ENCODE measurements at places on chromosomes 3 and 15. TPM values are rescaled to one million over a fixed set of nuclear protein-coding genes. Genes with fewer than 3 reads are reported as not detected.

DNA sequence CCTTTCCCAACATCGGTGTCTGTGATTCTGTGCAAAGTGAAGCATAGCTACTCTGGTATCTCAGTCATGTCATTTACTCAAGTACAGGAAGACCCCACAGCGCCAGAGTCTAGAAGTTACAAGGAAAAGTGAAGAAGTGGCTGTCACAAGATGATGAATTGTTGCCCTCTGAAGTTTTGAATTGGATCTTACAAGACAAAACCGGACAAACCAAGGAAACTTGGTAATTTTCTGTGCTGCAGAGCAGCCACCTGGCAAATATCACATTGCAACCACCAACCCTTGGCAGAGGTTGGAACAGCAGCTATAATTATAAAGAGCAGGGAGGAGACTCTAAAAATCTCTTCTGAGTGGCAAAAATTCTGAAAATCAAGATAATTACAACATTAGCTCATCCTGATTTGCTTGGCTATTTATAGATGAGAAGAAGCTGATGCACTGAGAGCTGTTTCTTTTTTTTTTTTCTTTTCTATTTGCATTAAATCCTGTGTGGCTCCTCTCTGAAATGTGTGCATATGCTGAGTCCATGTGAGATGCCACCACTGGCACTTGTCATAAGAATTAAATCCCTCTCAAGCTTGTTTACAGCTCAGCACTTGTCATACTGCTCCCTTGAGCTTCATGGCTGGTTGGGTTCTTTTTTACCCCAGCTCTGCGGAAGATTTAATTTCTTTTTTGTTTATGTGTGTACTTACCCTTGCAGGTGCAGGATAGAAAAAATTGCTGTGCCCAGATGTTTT lies 68.0 kb upstream of the MNS1 start:
- H3K4me3 ChIP-seq: no peak overlapping the region
- H3K4me1 ChIP-seq: no peaks in the 10 kb centered on the region
- no peaks in the 10 kb centered on the region for H3K36me3 ChIP-seq
- no peaks in the 10 kb centered on the region for H3K27me3 ChIP-seq
- DNase-seq: no peak

GRCh38 chr3:124582621-124583395 lies 147.4 kb upstream of the UMPS start:
- H3K4me3 ChIP-seq: no peak overlapping the region
- H3K27me3 ChIP-seq: peaks cover 16% of the 10 kb centered on the region
- DNase-seq: no peak

DNA sequence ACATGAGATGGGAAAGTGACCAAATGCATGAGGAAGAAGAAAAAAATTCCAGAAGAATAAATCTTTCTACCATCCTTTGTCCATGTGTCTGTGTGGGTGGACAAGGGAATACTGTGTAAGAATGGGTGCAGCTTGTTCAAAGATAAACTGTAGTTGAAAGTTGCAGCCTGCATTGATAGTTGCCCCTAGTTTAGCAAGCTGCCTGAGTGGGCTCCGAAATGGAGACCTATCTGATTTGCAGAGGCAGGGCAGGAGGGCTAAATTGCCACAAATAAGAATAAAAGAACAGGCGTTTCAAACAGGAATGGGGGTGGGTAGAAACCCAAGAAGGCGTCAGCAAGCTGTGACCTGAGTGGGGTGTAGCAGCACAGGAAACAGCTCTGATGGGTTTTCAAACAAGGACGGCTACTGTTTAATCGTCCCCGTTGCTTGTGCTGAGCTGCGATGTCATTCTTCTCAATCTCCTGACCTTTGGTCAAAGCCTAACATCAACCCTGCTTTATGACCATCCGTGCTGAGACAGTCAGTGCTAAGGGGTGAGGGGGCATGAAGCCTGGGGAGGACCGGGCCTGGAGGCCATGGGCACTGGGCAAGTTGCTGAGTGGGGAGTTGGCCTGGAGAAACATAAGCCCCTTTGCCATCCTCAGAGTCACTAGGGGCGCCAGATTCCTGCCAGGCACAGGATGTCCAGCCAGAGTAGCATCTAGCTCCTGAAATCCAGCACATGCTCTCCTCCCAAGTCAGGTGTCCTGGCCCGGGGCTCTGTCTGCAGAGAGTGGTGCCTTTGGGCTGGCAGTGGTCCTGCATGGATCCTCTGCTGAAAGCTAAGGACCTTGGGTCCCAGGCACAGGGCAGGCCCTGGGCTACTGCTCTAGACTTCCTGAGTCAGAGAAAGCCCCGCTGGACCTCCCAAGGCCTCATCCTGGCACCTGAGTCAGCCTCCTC lies 19.2 kb upstream of the C15orf39 start:
- H3K4me3 ChIP-seq: no peak overlapping the region
- H3K36me3 ChIP-seq: no peaks in the 10 kb centered on the region
- peak; percentile 56 for DNase-seq
- no peak overlapping the region for H3K27ac ChIP-seq
- H3K27me3 ChIP-seq: no peaks in the 10 kb centered on the region

DNA sequence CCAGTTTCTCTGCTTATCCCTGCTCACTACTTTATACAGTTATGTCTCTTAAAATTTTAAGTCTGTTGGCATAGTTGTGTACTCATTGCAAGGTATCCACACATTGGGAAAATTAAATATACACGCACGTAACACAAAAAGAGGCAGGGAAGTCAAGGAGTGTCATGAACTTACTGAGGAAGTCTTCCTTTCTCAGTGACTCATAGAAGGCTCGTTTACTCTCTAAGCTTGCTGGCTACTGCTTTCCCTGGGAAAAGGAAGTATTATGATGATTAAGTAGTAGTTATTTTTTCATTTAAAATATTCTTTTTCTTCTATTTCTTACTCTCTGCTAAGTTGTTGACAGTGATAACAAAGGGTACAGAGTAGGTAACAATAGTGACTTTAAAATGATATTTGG lies 287.3 kb downstream of the UBE2E2 start:
- H3K27ac ChIP-seq: no peak overlapping the region
- H3K4me3 ChIP-seq: no peak overlapping the region
- peaks cover 11% of the 10 kb centered on the region for H3K36me3 ChIP-seq
- DNase-seq: no peak
- H3K4me1 ChIP-seq: peaks cover 2% of the 10 kb centered on the region

- no peak overlapping the region for H3K4me3 ChIP-seq
- no peak for DNase-seq
- H3K27ac ChIP-seq: no peak overlapping the region
- no peaks in the 10 kb centered on the region for H3K27me3 ChIP-seq
- no peaks in the 10 kb centered on the region for H3K4me1 ChIP-seq
These were observed 282.3 kb downstream of the SLC9A9 start for GRCh38 chr3:143565951-143566350.

GRCh38 chr3:3199306-3199705 lies 19.8 kb upstream of the CRBN start:
- H3K27me3 ChIP-seq: no peaks in the 10 kb centered on the region
- H3K4me3 ChIP-seq: no peak overlapping the region
- no peaks in the 10 kb centered on the region for H3K4me1 ChIP-seq
- no peak for DNase-seq
- H3K27ac ChIP-seq: no peak overlapping the region

DNA sequence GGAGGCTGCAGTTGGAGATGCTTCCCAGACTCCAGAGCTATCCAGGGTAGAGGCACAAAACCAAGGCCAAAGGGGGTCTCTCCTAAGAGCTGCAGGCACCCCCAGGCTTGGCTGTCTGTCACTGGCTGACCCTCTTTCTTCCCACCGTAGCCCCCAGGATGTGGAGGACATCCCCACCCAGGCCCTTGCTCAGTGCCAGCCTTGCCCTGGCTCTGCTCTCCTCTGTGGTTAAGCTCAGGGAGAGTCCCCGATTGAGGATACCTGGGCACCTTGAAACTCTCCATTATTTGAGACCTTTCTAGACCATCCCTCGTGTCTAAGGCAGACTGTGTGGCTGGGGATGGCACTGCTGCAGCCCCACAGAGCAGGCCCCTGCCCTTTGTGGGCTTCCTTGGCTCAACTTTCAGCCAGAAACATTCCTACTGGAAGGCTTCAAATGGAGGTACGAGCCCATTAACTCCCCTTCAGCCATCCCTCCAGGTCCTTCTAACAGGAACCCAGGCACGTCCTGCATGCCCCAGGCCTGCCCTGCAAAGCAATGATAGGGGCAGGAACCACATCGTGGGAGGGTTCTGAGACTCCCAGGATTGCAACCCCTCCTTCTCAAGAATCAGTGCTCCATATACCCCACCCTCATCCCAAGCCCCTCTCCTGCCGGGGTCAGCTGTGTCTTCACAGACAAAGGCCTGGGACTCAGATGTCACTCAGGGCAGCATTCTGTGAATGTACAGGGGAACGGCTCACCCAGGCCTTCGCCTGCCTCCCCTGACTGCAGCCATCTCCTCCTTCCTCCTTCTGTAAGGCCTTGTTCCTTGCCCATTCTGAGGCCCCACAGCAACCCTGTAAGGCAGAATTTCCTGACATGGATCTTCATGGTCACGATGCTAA lies 102.9 kb upstream of the ABHD17C start:
- no peaks in the 10 kb centered on the region for H3K4me1 ChIP-seq
- peaks cover 3% of the 10 kb centered on the region for H3K36me3 ChIP-seq
- H3K27ac ChIP-seq: no peak overlapping the region
- H3K27me3 ChIP-seq: no peaks in the 10 kb centered on the region
- peak; percentile 13 for DNase-seq

DNA sequence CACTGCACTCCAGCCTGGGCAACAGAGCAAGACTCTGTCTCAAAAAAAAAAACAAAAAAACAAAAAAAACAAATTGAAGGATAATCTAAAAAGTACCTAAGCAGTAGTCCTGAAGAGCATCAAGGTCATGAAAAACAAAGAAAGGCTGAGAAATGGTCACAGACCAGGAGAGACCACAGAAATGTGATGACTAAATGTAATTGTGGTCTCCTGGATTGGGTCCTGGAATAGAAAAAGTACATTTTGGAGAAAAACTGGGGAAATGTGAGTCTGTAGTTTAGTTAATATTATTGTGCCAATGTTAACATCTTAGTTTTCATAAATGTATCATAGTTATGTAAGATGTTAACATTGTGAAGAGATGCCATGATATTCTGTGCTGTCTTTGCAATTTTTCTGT lies 267.5 kb upstream of the NR2E3 start:
- H3K27ac ChIP-seq: no peak overlapping the region
- H3K4me3 ChIP-seq: no peak overlapping the region
- DNase-seq: no peak
- H3K4me1 ChIP-seq: no peaks in the 10 kb centered on the region
- H3K36me3 ChIP-seq: no peaks in the 10 kb centered on the region
- no peaks in the 10 kb centered on the region for H3K27me3 ChIP-seq

- H3K4me3 ChIP-seq: no peak overlapping the region
- H3K36me3 ChIP-seq: no peaks in the 10 kb centered on the region
- H3K27ac ChIP-seq: no peak overlapping the region
- DNase-seq: no peak
These were observed 92.0 kb downstream of the PLXNA1 start for GRCh38 chr3:127074900-127075360.

DNA sequence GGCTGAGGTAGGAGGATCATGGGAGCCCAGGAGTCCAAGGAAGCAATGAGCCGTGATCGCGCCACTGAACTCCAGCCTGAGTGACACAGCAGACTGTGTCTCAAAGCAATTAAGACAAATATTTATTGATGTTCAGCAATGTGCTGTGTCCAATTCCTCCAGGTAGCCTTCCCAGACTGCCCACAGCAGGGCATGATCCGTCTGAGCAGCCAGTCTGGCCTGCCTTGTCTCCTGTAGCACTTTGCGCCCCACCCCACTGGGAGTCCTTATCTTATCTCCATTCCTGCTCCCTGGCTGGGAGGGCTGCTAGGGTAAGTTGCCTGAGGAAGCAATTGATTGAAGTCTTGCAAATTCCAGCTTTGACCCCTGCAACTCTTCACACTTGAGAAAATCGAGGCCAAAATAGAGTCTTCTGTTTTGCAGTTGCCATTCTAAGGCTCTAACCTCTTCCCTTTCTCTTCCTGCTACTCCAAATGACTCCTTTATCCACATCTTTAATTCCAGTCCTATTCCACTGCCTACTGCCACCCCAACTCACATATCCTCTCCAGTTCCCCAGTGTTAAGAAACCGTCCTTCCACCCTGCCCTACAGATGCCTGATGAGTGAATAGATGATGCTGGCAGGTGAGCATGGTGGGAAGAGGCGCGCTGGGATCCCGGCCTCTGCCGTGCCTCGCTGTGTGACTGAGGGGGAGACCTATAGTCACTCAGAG lies 26.9 kb upstream of the LCTL start:
- no peaks in the 10 kb centered on the region for H3K27me3 ChIP-seq
- H3K36me3 ChIP-seq: no peaks in the 10 kb centered on the region
- H3K27ac ChIP-seq: no peak overlapping the region
- H3K4me1 ChIP-seq: no peaks in the 10 kb centered on the region
- DNase-seq: no peak

DNA sequence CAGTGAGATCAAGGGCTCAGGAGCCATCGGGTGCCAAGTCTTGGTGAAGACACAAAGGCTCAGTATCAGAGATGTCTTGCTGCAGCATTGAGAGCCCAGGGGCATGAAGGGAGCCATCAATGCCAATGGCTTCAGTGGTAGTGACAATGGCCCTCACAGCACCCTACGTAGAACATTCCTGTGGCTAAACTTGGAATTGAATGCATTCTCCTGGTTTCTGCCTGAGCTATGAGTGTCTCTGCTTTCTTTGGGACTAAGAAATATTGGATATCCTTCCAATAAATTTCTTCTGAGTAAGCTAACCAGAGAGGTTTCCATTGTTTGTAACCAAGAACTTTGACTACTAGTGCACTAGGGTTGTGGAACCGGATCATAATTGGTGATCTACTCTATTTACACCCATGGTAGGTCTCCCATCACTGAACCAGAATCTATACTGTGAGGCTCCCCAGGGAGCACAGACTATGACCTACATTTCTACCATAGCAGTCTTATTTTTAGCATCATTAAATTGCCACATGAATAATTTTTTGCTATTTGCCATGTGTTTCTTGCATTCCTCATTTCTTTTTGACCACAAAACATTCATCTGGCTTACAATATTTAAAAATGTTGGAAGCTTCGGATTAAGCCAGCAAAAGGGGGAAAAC lies 31.6 kb upstream of the PDZRN3 start:
- peaks cover 4% of the 10 kb centered on the region for H3K4me1 ChIP-seq
- no peaks in the 10 kb centered on the region for H3K27me3 ChIP-seq
- H3K4me3 ChIP-seq: no peak overlapping the region
- H3K27ac ChIP-seq: no peak overlapping the region
- H3K36me3 ChIP-seq: no peaks in the 10 kb centered on the region

GRCh38 chr3:123605789-123606234 lies 21.0 kb upstream of the HACD2 start:
- no peaks in the 10 kb centered on the region for H3K27me3 ChIP-seq
- DNase-seq: peak; percentile 50
- H3K4me1 ChIP-seq: no peaks in the 10 kb centered on the region
- H3K36me3 ChIP-seq: no peaks in the 10 kb centered on the region
- H3K27ac ChIP-seq: no peak overlapping the region
- no peak overlapping the region for H3K4me3 ChIP-seq

- no peak overlapping the region for H3K4me3 ChIP-seq
- H3K27me3 ChIP-seq: no peaks in the 10 kb centered on the region
- no peaks in the 10 kb centered on the region for H3K36me3 ChIP-seq
- DNase-seq: no peak
- no peaks in the 10 kb centered on the region for H3K4me1 ChIP-seq
These were observed 6.8 kb downstream of the STOML1 start for GRCh38 chr15:73985101-73985873.

- H3K36me3 ChIP-seq: no peaks in the 10 kb centered on the region
- H3K4me1 ChIP-seq: no peaks in the 10 kb centered on the region
- H3K27ac ChIP-seq: no peak overlapping the region
- H3K27me3 ChIP-seq: no peaks in the 10 kb centered on the region
- no peak overlapping the region for H3K4me3 ChIP-seq
- DNase-seq: no peak
These were observed 134.8 kb downstream of the ASB7 start for GRCh38 chr15:100737214-100737613.

The PAQR5 gene
- total RNA-seq: 1.6 TPM

The CPB1 gene
- not detected for total RNA-seq

The ERICH6 gene
- not detected for total RNA-seq

The PIK3R4 gene
- total RNA-seq: 28.6 TPM

The DPPA2 gene
- total RNA-seq: 3.1 TPM

The PLSCR1 gene
- total RNA-seq: 54.8 TPM

The GOLGA8G gene
- total RNA-seq: not detected

The RPL15 gene
- total RNA-seq: 2,865 TPM

The OXTR gene
- total RNA-seq: 1.7 TPM

The CPNE9 gene
- 3.8 TPM for total RNA-seq
